T-helper 22 cell (primary cell): ENCODE measurements at places on chromosomes 1 and 21.

DNA sequence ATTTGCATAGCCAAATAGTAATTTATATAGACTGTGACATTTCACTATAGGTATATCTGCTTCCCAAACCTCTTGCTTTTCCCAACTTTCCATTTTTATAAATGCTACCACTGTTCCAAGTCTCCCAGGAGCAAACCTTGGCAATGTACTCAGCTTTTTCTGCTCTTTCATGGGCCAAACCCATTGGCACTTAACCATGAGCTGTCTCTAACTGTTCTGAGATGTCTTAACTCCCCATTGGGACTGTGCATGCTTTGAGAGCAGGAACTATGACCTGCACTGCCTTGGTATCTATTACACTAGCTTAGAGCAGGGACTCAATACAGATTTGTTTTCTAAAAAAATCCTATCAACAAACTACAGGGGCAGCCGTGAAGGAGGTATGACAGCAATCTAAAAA, 22.5 kb upstream of the KHDRBS1 start:
- DNase-seq = no peak

GRCh38 chr1:163191301-163191700, 11.4 kb downstream of the RGS5 start:
- DNase-seq = no peak

DNA sequence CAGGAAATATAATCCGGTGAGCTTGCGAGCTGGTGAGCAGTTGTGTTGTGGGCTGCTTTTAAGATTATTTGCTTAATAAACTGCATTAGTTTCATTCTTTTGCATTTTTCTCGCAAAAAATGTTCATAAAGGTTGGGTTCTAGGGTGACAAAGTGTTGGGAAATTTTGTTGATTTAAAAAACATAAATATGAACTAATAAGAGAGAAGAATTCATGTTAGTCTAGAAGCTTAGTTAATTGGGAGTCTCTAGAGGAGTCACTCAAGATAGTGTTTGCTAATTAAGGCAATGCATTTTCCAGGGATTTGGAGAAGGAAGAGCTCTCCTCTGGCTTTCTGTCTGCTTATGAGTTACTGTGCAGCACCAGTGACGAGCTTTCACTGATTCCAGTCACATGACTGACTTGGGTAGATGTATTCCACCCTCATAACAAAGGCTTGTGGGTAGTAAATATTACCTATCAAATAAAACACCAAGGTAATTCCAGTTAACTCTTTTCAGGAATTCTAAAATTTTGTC, 417.0 kb downstream of the PTBP2 start:
- DNase-seq = no peak

GRCh38 chr1:97870589-97870988, 50.2 kb downstream of the DPYD start:
- DNase-seq = no peak

GRCh38 chr1:221309723-221310122, 430.5 kb downstream of the HLX start:
- no peak for DNase-seq

GRCh38 chr1:167297222-167298214, 76.8 kb downstream of the POU2F1 start:
- no peak for DNase-seq

DNA sequence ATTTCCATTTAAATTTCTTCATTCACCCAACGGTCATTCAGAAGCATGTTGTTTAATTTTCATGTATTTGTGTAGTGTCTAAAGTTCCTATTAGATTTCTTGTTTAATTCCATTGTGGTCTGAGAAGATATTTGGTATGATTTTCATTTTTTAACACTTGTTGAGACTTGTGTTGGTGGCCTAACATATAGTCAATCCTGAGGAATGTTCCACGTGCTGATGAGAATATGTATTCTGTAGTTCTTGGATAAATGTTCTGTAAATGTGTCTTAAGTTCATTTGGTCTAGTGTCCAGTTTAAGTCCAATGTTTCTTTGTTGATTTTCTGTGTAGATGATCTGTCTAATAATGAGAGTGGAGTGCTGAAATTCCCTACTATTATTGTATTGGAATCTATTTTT, 22.7 kb upstream of the LCE5A start:
- no peak for DNase-seq

DNA sequence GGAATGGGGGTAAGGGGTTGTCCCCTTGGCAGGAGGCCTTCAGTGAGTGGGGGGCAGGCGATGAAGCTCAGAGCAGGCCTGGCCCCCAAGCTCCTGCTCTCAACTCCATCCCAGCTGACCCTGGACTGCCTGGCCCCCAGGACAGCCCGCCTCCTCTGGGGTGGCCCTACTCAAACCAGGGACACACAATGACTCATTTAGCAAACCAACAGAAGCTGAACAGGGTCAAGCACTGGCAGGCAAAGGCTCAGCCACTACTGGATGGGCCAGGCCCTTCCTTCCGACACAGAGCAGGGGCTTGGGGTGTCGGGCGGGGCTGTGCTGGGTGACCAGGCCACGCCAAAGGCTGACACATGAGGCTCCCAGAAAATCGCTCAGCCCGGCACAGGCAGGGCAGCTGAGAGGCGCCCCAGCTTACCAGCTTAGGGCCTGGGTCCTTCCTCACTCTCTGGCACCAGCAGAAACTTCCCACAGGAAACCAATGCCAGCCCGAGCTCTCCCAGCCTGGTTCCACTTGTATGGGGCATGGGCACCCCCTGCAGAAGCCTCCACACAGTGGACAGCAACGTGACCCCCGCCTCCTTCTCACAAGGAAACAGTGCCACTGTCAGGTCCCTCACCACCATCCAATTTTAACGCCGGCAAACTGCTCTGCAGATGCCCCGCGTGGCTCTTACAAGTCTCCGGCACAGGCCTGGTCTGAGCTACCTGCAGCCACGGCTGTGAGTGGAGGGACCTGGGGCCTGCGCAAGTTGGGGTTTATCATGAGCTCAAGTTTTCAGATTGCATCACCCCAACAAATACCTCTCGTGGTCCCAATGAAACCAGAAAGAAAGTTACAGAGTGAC, 114.3 kb downstream of the NPHP4 start:
- DNase-seq = no peak

GRCh38 chr1:150022357-150022756, 11.8 kb upstream of the OTUD7B start:
- DNase-seq = no peak

GRCh38 chr1:56060906-56061305, 518.5 kb downstream of the PLPP3 start:
- DNase-seq = no peak

- no peak for DNase-seq
These were observed 262.8 kb downstream of the RWDD3 start for GRCh38 chr1:95496773-95497172.

GRCh38 chr1:19398309-19398760, 86.2 kb downstream of the SLC66A1 start:
- no peak for DNase-seq

- DNase-seq = no peak
These were observed 677 bp downstream of the NCAM2 start for GRCh38 chr21:20998886-20999285.

DNA sequence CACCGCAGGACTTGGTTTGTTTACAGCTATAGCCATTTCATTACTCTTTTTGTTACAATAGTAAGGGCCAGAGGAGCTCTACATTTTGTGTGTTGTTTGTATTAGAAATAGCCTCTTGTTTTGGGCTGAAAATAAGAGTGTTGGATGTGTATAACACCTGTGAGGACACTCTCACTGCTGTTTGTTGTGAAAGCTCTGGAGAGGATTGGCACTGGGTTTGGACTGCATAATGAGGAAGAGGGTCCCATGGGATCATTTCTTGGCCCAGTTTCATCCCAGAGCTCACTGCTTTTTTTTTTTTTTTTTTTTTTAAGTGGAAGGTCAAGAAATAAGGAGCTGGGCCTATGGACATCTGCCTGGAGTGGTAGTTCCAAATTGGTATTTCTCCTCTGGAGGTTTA, 61.6 kb upstream of the KIAA0040 start:
- no peak for DNase-seq

DNA sequence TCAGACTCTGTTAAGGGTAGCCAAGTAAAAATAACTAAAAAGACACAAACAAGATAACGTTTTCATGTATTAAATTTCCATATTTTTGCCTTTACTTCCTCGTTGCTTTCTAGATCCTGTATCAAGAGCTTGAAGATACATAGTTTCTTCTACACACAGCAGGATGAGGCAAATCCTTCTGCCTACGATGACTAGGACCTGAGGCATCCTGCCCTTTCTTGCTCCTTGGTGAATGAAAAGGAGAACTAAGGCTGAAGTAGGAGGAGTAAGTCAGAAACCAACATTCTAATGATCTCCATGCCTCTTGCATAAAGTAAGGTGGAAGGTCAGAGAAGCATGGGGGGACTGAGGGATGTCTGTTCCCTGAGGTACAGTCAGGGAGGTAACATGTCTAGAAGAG, 102.6 kb downstream of the GPATCH2 start:
- DNase-seq = no peak

DNA sequence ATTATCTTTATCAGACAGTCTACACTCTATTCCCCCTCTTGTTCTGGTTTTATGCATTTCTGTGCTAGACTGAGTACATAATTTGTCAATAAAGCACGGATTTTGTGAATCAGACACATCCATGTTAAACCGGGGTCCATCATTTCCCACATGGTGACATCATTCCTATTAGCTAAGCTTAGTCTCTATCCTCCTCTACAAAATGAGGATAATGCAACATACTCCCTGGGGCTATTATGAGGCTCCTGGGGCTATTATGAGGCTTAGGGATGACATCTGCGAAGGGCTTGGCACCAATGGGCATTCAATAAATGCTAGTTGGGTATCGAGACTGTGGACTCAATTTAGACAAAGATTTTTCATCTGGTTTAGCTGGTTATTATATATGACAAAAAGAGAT, 25.1 kb upstream of the APP start:
- DNase-seq = no peak

DNA sequence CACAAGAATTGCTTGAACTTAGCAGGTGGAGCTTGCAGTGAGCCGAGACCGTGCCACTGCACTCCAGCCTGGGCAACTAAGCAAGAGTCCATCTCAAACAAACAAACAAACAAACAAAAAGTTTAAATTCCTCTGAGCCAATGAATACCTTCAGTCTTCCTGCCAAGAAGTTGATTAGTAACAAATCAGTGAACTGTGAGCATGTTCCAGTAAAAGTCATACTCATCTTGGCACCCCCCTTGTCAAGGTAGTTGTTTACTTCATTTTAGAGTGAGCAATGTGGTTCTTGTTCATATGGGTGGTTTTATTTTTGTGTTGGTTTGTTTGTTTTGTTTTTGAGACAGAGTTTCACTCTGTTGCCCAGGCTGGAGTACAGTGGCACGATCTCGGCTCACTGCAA, 18.0 kb upstream of the SLC2A7 start:
- DNase-seq = no peak

GRCh38 chr1:64320007-64320406, 116.6 kb downstream of the UBE2U start:
- no peak for DNase-seq

GRCh38 chr1:161933592-161934588, 89.8 kb downstream of the OLFML2B start:
- DNase-seq = no peak

GRCh38 chr1:206971029-206971655, 882 bp upstream of the FCAMR start:
- no peak for DNase-seq

DNA sequence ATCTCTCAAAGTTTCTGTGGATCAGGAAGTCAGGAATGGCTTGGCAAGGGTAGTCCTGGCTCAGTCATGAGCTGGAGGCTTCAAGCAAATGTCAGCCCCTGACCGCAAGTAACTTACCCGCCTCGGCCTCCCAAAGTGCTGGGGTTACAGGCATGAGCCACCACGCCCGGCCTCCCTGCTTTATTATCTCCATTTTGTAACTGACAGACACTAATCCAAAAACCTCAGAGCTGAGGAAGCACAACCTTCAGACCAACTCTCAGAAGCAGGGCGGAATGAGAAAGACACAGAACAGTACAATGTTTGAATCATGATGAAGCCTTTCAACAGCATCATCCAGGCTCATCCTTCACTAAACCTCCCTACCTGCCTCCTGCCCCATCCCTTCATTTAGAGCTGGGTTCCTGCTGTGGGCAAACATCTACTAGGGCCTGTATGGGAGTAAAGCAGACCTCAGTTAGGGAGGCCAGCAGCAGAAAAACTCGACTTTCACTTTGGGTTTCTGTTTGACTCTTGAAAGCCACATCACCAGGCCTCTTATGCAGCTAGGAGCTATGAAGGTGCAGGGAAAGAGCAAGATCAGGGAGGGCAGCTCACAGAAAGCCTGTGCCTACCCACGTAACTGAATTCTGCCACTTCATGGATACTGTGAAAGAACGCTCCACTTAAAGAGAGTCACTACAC, 84.4 kb upstream of the RAB4A start:
- no peak for DNase-seq

DNA sequence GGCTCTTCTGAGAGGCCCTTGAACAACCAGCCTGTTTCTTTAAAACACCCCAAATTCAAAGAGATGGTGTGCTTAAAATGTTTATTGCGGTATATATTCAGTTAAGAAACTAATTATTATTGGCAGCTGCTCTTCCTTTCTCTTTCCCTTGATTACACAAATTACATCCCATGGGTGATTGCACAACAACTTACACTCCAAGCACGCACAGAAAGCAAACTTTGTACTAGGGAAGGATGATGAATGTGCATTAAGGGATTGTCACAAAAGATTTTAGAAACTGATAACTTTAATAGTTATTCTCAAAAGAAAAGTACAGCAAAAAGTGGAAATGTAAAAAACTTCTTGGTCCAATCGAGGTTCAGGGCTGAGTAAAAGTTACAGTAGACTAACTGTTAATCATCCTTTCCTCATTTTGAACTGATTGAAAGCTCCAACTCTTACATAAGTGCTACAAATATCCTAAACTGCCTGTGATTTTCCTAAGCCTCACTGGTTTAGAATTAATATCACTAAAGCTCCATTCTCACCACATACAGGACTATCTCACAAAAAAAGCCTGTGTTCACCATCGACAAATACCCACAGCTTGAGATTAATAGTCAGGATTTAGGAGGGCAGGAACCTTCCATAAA, 153.4 kb downstream of the TTLL7 start:
- DNase-seq = no peak

- no peak for DNase-seq
These were observed 10.6 kb upstream of the AIRE start for GRCh38 chr21:44275041-44275440.

DNA sequence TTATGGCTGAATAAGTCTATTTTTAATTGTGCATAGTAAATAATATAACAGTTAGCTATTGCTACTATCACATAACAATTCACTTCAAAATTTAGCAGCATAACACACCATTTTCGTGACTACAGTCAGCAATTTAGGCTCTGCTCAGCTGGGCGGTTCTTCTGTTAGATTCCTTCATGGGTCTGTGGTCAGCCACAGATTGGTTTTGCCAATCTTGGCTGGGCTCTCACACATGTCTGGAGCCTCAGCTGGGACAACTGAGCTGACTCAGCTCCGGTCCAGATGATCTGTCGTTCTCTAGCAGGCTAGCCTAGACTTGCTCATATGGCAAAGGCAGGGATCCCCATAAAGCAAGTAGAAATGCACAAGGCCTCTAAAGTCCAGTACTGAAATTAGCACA, 15.1 kb upstream of the CDC42BPA start:
- no peak for DNase-seq

- no peak for DNase-seq
These were observed 34.4 kb upstream of the COP1 start for GRCh38 chr1:176241385-176242015.
